Activated T-cell treated with anti-CD3 and anti-CD28 coated beads, Interleukin-2, amount 50 U/mL, for 4 hours (primary cell): ENCODE measurements at places on chromosomes 12 and 14. TPM values are rescaled to one million over a fixed set of nuclear protein-coding genes. Genes with fewer than 3 reads are reported as not detected.
A peak's percentile ranks its signal among the peaks of the same experiment; 100 is the strongest.

DNA sequence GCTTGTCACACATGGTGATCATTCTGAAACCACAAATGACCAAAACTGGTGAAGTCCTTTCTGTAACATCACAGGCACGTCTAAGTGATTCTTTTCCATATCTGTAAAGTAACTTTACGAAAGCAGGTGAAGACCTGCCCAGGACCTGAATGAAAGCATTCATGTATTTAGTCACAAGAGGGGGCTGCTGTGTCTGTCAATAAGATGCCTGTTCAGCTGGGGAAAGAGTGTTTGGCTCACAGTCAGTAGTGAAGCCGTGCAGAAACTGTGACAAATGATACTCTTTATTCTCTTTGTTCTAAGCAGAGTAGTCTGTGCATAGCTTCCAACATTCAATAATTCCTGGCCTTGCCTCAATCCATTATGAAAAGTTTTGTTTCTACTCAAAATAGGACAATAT, 373.5 kb upstream of the OR4E1 start:
- DNase-seq = no peak

IL31 gene
- total RNA-seq = 31.4 TPM

DNA sequence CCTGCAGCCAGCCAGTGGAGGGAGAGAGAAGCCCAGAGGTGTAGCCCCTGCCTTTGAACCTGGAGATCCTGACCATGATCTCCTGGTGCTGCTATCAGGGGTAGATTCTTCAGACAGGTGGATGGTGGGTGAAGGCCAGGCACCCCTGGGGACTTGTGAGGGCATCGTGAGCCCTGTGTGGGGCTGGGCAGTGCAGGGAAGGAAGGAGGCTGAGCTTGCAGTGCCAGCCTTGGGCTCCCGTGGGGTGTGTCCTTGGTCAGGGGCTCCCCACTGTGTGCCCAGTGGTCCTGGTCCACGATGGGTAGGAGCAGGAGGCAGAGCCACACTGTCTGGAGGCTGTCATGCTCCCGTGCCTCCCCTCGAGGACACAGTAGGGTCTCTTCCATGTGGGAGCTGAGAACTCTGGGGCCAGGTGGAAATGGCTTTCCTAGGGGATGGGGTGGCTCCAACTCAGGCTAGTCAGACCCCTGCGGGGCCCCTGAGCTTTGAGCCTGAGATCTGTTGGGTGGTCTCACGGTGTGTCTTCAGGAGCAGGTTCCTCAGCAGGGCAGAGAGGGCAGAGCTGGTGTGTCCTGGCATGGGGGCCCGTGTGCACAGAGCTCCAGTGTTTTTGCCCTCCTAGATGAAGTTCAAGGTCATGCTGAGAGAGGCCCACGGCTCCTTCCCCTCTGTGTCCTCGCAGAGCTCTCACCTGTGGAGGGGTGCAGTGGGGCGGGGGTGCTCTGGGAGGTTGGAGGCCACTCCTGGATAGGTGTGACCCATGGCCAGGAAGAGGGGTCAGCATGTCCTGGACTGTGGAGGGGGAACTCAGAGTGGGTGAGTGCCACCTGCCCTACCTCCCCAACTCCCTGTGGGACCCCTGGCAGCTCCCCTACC, 25.0 kb downstream of the RTL1 start:
- no peak for DNase-seq

DNA sequence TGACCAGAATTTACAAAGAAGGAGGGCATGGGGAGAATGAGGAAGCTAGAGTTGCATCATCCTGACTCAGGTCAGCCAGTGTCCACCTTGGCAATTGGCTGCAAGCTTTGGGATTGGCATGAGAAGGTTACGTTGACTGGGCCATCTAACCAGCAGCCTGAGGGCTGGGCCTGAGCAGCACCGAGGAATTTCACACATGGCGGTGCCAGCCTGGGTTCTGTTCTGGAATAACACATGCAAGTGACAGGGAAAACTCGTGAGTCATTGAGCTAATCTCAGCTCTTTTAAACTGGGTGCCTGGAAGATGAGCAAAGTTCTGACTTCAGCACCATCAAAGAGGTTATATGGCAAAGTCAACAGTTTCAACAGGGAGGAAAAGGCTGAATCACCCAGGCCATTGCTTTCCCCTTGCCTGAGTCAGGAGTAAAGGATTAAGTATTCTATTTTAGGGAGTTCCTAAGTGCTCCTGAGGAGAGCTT, 543.2 kb upstream of the TBX3 start:
- DNase-seq = no peak

- DNase-seq = no peak
Observed at GRCh38 chr14:98937712-98938505, 334.1 kb downstream of the BCL11B start.

- DNase-seq = no peak
Observed at GRCh38 chr14:90571149-90571947, 174.5 kb downstream of the CALM1 start.

ESRRB gene
- 0.11 TPM for total RNA-seq

DNA sequence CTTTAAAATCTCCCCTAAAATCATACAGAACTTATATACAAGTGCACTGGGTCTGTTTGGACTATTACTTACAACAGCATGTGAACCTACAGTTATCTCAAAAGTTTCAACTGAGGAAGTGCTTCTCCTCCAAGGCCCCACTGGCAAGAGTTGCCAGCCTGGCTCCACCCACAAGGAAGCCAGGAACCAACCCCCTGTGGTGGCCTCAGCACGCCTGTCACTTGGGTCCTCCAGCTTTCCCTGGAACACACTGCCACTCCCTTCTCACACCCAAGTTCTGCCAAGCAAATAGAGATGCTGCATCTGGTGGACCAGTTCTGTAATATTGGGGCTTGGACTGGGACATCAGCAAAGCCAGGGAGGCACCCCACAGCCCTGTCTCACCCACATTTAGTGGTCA, 115.4 kb downstream of the GCH1 start:
- no peak for DNase-seq

ALX1 gene
- not detected for total RNA-seq

DNA sequence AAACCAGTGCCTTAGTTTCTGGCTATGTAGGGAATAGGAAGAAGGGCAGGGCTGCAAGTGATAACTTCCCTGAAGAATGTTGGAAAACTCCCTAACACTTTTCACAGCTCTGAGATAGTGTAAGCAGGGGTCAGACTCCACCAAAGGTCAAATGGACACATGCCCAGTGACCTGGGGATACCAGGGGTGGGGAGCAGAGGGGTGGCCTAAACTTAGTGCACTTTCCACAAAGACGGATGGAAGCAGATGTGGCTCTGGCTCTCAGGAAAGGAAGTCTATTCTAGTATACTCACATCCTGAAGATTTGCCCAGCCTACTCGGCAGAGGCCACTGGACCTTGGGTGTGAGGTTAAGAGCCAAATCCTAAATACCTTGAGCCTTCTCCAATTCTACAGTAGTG, 285.8 kb downstream of the NUAK1 start:
- DNase-seq = no peak

ZDHHC22 gene
- not detected for total RNA-seq

DNA sequence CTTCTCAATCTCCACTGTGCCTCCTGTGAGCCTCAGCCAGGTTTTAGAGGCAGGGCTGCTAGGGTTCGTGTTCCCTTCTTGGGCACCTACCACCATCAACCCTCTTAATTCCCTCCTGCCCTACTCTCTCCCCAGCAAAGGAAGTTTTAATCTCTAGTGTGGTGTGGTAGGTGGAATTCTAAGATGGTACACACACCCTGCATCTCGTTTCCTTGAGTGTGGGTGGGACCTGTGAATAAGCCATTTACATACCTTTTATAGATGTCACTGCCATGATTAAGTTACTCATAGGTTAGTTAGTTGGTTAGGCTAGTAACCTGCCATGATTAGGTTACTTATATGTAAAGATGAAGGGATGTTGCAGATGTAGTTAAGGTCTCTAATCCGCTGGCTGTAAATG, 114.8 kb upstream of the VRK1 start:
- no peak for DNase-seq

DNA sequence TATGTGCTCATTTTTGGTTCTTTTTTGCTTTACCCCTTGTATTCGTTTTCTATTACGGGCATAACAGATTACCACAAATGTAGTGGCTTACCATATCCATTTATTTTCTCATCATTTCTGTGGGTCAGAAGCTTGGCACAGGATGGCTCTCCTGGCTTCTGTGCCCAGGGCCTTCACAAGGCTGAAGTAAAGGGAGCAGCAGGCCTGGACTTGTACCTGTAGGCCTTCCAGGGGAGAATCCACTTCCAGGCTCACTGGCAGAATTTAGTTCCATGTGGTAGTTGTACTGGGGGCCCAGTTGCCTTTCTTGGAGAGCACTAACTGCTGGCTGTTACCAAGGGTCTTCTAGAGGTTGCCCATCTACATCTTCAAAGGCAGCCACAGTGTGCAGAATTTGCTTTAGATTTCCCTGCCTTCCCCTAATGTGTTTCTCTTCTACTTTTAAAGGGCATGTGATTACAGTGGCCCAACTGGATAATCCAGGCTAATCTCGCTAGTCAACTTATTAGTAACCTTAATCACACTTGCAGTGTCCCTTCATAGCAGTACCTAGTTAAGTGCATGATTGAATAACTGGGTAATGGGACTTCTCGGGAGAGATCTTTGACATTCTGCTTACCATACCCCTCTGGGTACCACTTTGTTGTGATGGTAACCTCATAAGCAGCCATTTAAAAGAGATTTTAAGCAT, 67.0 kb downstream of the CRADD start:
- no peak for DNase-seq

- DNase-seq = no peak
Observed at GRCh38 chr12:98873776-98874175, 228.7 kb downstream of the APAF1 start.

DNA sequence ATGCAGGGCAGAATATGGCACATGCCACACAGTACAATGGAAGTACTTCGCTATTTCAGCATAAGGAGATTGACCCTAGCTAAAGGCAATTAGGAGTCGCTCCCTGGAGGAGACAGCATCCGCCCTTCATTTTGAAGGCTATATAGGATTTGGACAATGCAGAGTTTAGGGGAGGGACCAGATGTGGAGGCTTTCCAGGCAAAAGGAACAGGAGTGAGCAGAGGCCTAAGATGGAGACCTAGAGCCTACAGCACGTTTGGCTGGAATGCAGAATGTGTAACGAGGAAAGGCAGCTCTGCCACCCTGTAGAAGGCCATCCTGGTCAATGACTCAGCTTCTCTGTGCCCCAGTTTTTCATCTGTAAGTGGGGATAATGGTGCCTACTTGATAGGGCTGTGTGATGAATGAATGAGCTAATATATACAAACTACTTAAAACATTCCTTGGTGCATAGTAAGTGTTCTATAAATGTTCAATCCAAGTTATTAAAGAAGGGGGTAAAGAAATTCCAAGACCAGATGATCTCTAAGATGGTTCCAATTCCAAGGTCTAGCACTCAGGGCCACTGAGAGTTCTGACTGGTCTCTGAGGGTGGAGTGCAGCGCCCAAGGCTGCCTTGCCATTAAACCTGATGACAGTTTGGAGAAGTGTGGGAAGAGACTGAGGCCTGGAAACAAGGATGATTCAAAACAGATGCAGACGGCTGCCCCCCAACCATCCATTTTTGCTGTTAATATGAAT, 54.3 kb upstream of the FRMD6 start:
- DNase-seq = no peak

- no peak for DNase-seq
Observed at GRCh38 chr12:87794854-87795253, 234.3 kb downstream of the C12orf50 start.

MSI1 gene
- total RNA-seq = 0.41 TPM

GALNT16 gene
- total RNA-seq = 0.16 TPM

DNA sequence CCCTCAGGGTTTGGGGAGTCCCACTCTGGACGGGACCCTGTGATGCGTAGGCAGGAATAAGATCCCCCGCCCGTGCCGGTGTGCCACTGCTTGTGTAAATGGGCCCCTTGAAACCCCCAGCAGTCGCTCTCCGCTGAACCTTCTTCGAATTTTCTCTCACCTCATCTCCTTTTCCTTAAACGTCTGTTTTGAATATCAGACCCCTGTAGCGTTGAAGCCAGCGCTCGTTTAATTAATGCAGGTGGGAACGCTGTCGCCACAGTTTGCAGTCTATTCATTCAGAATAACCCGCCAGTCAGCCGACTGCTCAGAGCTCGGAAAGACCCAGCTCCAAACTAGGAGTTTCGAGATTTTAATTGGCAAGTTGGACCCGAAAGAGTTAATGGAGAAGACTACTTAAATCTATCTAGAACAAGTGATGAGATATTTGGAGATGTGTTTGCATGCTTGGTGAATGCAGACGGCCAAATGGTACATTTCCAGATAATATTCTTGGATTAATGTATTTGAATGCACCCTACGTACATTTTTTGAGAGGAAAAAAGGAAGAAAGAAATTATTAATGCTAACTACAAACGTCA, 739 bp upstream of the PPP2R5E start:
- DNase-seq = no peak

DNA sequence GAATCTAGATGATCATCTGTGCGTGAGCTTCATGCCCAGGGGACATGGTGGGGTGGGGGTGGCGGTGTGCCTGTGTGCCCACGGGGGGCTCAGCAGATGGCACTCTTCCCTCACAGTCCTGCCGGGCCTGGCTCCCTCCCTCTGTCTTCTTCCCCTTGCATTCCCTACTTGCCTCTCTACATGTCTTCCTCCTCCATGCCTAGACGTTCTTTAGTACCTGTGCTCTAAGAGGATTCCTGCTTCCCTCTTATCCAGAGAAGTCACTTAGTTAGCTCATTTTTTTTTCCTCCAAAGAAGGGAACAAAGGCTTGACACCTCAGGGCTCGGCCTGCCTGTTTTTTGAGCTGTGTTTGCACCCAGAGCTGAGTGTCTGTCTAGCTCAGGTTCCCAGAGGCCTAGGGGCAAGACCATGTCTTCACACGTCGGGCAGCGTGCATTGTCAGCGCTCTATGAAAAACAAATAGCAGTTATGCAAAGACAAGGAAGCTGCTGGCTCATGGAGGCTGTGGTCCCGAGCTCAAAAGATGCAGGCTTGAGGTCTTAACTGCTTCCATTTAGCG, 48.8 kb downstream of the NINJ2 start:
- DNase-seq = peak; percentile 32

BIN2 gene
- 14.7 TPM for total RNA-seq

DNA sequence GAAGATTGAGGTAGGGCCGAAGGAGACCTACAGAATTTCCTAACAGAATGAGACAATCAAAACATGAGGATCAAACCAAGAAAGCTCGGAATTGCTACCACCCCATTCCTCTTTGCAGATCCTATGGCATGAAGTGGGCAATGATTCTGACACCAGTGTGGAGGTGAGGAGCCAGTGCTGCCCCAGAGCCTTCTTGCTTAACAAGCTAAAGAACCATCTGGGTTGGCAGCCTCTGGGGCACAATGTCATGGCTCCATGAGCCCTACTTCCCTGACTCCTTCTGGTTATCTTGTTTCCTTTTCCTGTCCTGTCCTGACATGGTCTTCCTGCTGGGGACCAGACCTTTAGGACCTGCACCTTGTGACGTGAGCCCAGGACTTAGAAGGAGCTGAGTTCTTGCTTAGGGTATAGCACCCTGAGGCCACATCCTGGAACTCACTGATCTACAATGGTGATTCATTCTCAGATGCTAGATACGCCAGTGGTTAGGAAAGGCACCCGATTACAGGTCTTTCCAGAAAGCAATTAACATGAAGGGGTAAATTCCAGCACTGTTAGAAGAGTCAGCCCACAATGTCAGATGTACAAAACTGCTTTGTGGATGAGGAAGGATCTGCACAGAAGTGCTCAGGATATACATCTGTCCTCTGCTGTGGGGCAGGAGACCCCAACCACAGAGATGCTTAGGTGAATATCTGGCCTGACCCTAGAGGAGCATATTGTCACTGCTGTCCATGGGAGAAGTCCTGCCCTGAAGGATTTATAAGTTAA, 324.2 kb downstream of the ZFP36L1 start:
- DNase-seq = peak; percentile 6
